ENCODE measurements at places on chromosomes 4 and X.

DNA sequence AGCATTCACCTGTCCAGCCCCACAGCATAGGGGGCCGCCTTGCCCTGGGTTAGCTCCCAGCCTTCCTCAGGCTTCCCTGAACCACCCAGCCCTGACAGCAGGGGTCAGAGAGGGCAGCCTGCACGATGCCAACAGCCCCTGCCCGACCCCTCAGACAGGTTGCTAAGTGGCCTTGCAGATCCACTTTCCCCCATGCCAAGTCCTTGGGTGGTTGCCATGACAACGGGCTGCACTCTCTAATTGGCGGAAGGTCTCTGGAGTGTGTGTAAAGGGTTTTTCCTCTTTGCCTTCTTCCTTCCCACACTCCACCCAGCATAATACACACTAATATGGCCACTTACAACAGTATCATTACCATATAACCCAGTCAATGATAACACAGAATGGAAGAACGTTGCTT is 99.6 kb upstream of the AFAP1 start:
- DNase-seq = no peak

- DNase-seq = no peak
Observed at GRCh38 chr4:1713003-1713851, 1.1 kb upstream of the SLBP start.

DNA sequence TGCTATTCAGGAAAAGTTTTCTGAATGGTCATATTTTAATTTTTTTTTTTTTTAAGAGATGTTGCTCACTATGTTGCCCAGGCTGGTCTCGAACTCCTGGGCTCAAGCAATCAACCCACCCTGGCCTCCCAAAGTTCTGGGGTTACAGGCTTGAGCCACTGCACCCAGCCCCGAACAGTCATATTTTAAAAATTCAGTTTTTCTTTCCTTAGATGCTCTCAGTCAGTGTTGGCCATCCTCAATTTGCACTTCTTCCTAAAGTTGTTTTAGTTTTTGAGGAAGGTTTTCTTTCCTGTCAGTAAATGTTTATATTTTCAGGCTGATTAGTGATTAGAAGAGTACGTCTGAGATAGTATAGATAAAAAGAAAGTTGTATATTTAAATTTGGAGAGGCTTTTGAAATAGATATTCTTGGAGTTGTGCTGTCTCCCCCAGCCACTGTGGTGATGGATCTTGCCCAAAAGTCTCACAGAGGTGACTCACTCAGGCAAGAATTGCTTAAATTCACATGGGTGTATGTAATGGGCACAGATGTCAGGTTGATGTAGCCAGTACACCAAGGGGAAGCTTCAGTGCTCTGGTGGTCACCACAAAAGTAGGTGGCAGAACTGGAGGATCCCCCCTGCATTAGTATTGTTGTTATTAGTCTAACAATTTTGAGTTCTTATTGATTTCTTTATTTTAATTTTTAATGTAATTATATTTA is 72.2 kb upstream of the ELOVL6 start:
- peak; percentile 19 for DNase-seq

DNA sequence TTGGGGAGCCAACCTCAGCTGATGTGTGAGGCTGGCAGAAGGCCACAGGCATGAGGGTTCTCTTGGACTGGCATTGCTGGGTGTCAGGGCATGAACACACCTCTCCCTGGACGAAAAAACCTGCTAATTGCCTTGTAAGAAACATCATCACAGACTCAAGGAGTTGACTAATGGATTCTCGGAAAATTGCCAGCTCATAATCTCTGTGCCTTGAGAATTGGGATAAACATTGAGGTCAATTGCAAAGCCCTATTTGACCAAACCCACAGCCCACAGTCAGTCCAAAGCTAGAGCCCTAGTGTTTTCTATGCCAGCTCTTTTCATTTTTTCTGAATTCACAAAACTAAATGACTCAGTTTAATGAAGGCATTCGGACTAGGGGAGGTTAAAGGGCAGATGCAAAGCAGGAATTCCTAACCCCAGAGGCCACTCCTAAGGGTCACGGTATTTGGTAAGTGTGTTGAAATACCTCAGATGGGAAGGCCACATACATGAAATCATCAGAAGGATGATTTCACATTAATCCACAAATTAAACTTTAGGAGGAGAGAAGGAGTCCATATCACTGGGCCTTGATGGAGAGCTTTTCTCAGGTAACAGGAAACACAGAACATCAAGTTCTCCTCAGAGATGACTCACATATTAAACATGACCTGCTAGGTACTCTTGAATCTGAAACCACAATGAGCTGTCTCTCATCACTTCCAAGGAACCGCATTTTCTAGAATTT is 39.0 kb upstream of the RASL11B start:
- DNase-seq = peak; percentile 82

DNA sequence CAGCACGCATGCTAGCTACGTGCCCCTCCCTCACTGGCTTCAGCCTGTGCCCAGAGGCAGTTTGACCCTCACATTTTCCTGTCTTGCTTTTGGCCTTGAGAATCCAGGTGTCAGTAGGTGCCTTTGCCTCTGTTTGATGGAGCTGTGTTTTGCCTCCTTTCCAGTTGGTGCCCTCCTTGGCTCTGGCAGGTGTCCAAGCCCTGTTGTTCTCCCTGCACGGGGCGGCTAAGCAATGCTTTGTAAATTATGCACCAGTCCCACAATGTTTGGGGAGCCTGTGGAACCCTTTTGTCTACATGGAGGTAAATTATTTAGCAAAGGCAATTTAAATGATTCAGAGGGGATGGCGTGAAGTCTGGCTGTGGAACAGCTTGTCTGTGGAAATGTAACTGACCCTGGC is 202.9 kb upstream of the BOD1L1 start:
- DNase-seq = no peak

DNA sequence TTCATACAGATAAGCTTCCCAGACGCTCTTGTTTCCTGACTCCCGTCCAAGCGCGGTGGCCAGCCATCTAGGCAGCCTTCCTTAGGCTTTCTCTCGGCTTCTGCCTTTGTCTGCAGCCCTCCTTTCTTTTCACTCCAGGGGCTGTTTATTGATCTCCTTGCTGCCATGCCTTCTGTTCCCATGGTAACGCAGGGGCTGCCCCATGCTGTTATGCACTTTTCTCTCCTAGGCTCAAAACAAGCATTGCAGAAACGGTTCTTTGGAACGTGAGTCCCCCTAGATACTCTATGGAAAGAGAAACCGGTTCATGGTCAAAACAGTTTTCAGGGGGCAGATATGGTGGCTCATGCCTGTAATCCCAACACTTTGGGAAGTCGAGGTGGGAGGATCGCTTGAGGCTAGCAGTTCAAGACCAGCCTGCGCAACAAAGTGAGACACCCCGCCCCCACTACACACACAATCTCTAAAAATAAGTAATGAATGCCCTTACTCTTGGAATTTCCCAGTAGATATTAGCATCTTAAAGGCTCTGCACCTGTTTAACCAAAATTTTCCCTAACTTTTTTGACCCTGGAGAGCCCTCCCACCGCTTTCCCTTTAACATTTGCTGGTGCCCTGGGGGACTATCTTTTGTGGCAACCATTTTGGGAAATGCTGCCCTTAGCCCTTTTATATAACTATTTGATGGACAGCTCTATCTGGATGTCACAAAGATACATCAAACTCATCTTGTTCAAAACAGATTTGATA is 53.9 kb upstream of the ZNF157 start:
- no peak for DNase-seq

DNA sequence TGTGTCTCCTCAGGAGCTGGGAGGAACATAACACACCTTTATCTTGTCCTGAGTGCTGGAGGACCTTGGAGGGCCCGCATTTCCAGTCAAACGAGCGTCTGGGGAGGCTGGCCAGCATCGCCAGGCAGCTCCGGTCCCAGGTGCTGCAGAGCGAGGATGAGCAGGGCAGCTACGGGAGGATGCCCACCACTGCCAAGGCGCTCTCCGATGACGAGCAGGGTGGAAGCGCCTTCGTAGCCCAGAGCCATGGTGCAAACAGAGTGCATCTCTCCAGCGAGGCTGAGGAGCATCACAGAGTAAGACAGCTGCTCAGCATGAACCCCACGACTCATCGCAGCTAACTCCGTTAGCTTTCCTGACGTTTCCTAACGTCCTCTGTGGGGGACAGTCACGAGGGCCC is 430 bp downstream of the TRIML1 start:
- DNase-seq = no peak

DNA sequence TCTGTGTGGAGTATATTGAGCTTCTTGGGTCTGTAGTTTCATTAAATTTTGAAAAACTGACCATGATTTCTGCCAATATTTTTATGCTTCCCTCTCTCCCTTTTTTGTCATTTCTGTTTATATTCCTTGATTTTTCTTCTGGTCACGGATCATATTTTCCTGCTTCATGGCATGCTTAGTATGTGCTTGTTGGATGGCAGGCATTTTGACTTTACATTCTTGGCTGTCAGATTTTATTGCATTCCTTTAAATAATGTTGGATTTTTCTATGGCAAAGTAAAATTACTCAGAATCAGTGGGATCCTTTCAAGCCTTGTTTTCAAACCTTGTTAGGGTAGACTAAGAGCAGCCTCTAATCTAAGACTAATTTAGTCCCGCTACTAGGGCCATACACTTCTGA is 531.8 kb downstream of the IL15 start:
- no peak for DNase-seq

DNA sequence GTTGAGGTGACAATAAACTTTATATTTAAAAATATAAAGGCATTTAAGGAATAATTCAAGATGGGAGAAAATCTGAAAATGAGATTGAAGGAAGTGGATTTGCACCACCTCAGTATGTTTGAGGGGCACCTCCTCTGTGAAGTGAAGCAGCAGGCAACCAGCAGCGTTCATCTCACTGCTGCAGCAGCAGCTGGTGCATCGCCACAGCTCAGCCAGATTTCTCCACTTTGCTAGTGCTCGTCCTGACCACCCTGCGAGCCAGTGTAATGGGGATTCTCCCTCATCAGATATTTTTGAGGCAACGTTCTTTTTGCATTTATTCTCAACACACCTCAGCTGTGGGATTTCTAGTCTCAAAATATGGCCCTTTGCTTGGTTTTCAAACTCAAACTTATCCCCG is 13.9 kb downstream of the LRAT start:
- DNase-seq = no peak

All from AG09319 (cell line).